Naive thymus-derived CD8-positive, alpha-beta T cell (primary cell): ENCODE measurements at places on chromosomes 5 and 9.

GRCh38 chr5:10923310-10923709 lies 162.3 kb upstream of the DAP start:
- H3K4me3 ChIP-seq: no peak overlapping the region
- H3K36me3 ChIP-seq: no peaks in the 10 kb centered on the region
- no peak overlapping the region for H3K27ac ChIP-seq
- DNase-seq: no peak
- peaks cover 59% of the 10 kb centered on the region for H3K27me3 ChIP-seq

DNA sequence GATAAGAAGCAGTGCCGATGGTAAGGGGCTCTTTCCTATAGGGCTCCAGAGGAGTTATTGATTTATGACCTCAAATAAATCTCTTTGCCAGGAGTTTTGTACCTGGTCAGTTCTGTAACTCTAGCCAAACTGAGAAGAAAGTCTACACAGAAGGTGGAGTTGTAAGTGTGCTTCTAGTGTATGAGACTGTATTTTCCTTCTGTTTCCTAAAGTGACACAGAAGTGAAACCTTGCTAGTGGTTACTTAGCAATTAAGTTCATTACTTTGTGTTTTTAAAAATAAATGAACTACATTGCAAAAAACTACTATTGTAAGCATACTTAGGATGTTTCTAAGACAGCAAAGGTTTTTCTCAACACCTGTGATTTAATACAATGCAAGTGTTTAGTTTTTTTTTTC lies 48.7 kb upstream of the ACTBL2 start:
- no peak overlapping the region for H3K4me3 ChIP-seq
- peaks cover 15% of the 10 kb centered on the region for H3K27me3 ChIP-seq
- H3K27ac ChIP-seq: no peak overlapping the region
- no peak for DNase-seq
- H3K36me3 ChIP-seq: no peaks in the 10 kb centered on the region

GRCh38 chr5:65061974-65062353 lies 293.2 kb downstream of the CWC27 start:
- H3K4me3 ChIP-seq: no peak overlapping the region
- no peak for DNase-seq
- peaks cover 9% of the 10 kb centered on the region for H3K27me3 ChIP-seq
- no peaks in the 10 kb centered on the region for H3K36me3 ChIP-seq
- no peak overlapping the region for H3K27ac ChIP-seq

- no peak for DNase-seq
- H3K27ac ChIP-seq: no peak overlapping the region
- no peaks in the 10 kb centered on the region for H3K27me3 ChIP-seq
- H3K4me3 ChIP-seq: no peak overlapping the region
Measured at GRCh38 chr5:136776022-136776927, 410.9 kb upstream of the TRPC7 start.

- H3K36me3 ChIP-seq: peaks cover 39% of the 10 kb centered on the region
- DNase-seq: peak; percentile 47
- peaks cover 36% of the 10 kb centered on the region for H3K4me1 ChIP-seq
- H3K27me3 ChIP-seq: no peaks in the 10 kb centered on the region
- H3K27ac ChIP-seq: peak overlapping the region; percentile 94
- peak overlapping the region; percentile 56 for H3K4me3 ChIP-seq
Measured at GRCh38 chr5:143222287-143223231, 180.9 kb downstream of the NR3C1 start.

DNA sequence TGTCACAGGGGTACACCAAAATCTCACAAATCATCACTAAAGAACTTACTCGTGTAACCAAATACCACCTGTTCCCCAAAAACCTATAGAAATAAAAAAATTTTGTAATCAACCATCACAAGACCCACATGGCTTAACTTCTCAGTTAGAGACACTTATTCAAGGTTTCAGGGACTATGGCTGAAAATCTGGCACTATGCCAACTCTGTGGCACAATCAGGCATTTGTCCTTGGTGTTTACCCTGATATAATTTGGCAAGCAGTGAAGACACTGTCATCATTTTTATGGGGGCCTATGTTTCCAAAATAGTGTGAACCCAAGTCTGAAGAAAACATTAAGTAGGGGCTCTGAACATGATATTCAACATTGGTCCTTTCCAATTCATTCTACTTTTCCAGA lies 59.0 kb downstream of the ZNF622 start:
- no peak overlapping the region for H3K27ac ChIP-seq
- H3K36me3 ChIP-seq: peaks cover under 1% of the 10 kb centered on the region
- H3K27me3 ChIP-seq: peaks cover 18% of the 10 kb centered on the region
- H3K4me3 ChIP-seq: no peak overlapping the region

DNA sequence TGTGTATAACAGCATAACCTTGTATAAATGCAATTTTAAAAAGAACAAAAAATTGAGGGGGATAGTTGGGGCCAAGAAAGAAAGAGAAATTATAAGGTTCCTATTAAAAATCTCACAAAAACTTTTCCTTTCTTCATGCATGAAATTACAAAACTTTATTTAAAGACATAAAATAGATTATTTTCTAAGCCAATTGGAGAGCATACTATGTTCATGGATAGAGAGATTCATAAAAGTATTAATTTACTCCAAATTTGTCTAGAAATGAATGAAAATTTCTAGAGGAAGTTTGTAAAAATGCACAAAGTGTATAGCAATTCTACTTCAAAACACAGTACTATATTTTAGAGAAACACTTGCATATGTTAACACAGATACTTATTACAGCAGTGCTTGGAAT lies 200.4 kb downstream of the PCSK1 start:
- H3K4me1 ChIP-seq: no peaks in the 10 kb centered on the region
- peaks cover 8% of the 10 kb centered on the region for H3K27me3 ChIP-seq
- no peaks in the 10 kb centered on the region for H3K36me3 ChIP-seq
- no peak overlapping the region for H3K27ac ChIP-seq

GRCh38 chr5:158155811-158156505 lies 297.0 kb upstream of the CLINT1 start:
- H3K27ac ChIP-seq: no peak overlapping the region
- H3K4me3 ChIP-seq: no peak overlapping the region
- no peaks in the 10 kb centered on the region for H3K36me3 ChIP-seq
- no peaks in the 10 kb centered on the region for H3K4me1 ChIP-seq

DNA sequence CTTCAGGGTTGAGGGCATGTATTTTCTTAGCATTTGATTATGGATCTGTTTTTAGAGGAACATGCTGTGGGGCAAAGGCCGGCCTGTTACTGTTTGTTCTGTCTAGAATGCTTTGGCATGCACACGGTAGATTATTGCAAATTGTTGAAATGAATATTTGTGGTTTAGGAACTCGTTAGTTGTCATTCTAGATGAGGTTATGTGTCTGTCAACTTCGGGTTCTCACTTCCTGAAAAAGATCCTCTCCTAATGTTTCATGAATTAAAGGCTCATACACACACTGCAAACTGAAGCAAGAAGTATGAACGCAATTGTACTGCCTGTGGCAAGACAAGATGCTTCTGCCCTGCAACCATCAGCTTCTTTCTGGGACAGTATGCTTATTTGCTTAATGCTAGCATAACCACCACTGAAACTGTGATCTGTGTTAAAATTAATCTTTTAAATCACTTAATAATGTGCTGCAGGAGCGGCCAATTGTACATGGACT lies 99.6 kb downstream of the BASP1 start:
- no peaks in the 10 kb centered on the region for H3K36me3 ChIP-seq
- no peak overlapping the region for H3K4me3 ChIP-seq

DNA sequence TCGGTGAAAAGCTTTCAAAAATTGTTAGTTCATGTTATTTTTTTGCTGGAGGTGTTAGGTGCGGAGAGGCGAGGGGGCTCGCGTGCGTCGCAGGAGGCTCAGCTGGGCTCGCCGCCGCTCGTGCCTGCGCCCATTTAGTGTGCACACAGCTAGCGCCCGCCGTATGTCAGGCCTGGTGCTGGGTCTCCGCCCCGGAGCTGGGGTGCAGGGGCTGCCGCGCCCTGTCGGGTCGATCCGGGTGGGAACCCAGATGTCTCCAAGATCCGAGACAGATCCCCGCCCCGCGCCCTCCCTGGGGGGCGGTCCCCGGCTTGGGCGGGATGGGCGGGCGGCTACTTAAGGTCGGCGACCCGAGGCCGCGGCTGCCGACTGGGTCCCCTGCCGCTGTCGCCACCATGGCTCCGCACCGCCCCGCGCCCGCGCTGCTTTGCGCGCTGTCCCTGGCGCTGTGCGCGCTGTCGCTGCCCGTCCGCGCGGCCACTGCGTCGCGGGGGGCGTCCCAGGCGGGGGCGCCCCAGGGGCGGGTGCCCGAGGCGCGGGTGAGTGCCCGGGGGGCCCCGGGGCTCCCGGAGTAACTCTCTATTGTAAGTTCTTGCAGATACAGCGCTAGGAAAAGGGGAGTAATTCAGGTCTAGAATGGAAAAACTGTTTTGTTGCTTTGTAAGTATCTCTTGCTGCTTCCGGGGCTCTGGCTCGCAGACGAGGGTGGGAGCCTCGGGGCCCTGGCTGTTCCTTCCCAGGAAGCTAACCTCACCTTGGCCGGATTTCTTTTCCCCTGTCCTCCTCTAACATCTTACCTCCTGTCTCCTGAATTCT lies 31.7 kb downstream of the GSN start:
- peak; percentile 10 for DNase-seq
- peaks cover 19% of the 10 kb centered on the region for H3K4me1 ChIP-seq
- no peaks in the 10 kb centered on the region for H3K36me3 ChIP-seq
- H3K4me3 ChIP-seq: peak overlapping the region; percentile 83
- H3K27me3 ChIP-seq: peaks cover 14% of the 10 kb centered on the region
